ENCODE measurements at places on chromosomes 5 and 9.

DNA sequence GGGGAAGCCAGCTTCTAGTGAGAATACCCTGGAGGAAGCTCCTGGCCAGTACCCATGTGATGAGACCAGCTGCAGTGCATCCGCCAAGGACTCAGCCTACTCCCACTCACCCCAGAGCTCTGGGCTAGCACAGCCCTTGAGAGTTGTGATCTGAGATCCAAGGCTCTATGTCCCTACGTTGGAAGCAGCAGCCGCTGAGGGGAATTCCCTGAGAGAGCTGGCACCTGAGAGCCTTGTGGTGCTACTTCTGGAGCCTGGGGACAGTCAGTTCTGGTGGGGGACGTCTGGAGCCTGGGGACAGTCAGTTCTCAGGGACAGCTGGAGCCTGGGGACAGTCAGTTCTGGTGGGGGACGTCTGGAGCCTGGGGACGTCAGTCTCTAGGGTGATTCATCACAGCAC lies 39.2 kb downstream of the PDZD2 start:
- no peak for DNase-seq

DNA sequence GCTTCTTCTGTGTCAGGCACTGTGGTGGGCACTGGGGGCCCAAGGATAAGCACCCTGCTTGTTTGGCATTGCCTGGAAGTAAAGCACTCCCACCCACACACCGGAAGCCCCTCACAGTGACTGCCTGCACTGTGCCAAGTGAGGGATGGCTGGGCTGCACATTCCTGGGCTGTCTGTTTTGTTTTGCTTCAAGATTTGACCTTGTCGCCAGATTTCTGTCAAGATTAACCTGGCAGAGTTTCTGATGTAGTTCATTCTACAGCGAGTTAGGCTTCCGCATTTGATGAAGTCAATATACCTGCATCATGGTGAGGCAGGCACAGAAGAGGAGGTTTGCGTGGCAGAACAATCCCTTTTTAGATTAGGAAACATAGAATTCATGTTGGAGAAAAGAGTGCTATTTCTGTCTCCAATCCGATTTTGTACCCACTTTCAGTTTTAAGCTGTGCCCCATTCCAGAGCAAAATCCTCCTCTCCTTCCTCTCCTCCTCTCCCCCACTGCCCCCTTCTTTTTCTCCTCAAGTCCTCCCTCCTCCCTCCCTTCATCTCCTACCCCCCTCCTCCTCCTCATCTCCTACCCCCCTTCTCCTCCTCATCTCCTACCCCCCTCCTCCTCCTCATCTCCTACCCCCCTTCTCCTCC lies 14.4 kb upstream of the BOD1 start:
- DNase-seq = no peak

DNA sequence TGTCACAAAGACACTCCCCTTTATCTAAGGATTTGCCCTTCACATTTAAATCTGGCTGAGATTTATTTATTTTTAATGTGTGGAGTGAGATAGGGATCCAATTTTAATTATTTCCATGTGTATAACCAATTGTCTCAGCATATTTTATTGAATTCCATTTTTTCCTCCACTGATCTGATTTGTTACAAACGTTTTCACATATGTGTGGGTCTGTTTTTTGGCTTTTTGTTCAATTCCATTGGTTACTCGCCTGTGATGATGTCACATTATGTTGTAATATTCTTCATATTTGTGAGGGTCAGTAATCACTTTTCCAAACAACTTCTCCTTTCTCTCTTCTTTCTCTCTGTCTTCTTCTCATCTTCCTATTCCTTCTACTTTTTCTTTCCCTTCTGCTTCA lies 278.3 kb upstream of the RFX3 start:
- DNase-seq = no peak

DNA sequence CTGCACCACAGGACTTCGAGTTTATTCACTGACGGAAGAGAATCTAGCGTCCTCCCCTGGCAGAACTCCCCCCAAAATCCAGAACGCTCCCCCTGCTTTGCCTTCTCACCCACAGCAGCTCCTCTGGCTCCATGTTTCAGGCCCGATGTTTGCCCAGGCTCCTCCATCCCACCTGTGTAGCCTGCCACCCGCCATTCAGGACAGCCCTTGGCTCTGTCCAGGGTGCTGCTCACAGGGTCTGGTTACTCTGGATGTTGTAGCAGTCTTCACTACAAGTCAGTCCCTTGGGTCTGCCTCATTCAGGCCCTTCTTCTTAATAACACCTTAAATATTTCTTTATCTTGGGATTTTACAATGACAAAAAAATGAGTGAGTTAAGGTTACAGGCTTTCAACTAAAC lies 41.3 kb upstream of the SV2C start:
- DNase-seq = peak; percentile 3

DNA sequence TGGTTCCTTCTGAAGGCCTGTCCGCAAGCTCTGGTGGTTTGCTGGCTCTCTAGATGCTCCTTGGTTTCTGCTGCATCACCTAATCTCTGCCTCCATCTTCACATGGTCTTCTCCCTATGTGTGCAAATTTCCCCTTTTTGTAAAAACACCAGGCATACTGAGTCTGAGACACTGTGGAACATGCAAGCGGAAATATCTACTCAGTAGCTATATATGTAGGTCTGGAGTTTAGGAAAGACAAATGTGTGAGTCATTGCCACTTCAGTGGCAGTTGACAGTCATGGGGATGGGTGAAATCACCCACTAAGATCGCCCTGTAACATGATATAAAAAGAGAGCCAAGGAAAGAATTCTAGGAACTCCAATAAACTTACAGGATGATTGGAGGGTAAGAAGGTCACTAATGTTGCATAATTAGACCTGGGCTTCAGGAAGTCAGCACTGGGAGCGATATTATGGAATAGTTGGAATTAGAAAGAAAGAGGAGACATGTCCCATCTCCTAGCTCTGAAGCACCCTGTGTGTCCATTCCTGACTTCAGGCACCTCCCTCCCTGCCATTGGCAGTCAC lies 22.7 kb upstream of the UBLCP1 start:
- no peak for DNase-seq

DNA sequence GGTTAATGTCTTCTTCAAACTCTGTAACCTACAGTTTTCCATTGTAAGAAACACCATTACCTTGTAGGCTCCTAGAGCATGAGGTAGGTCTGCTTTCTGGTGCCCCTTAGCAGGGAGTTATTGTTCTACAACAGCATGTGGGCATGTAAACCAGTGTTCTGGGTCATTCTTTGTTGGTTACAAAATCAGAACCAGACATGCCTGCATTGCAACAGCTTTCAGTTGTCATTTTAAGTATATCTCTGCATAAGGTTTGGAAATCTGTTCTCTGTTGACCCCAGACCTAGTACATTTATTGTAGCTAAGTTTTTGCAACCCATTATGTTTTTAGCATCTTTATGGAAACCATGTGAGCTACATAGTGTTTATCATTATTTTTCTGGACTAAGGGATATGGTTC lies 10.9 kb downstream of the RGMB start:
- DNase-seq = no peak

DNA sequence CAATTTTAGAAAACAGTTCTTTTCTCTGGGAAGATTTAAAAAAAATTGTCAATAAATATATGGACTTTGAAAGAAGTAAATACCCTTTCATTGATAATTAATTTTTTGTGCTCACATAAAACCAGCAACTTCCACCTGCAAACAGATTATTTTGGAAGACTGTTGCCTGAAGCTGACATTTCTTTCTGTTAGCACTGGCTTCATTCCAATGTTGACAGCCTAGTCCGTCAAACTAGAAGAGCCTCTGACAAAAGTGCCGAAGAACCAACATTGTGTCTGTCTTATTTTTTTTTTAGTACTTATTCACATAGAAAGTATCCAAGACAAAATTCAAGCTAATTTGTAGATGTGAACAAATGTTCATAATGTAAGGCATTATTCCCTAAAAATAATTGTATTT lies 108.6 kb upstream of the TMEM161B start:
- DNase-seq = no peak

GRCh38 chr9:17229945-17230560 lies 95.2 kb downstream of the CNTLN start:
- no peak for DNase-seq

DNA sequence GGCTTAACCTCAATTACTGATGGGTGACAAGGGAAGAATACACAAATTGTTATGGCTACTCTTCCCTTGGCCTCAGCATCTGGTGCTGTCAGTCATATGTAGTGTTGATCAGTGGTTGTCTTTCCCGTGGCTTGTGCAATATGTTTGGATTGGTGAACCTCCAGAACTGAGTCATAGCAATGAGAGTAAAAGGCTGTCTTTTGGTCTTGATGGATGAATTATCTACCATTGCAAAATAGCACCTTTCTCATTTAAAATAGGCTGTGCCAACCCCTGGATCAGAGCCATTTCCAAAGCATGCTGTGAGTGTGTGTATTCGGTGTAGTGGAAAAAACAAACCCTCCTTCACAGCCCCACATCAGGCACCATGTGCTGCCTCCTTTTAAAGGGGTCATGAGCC lies 14.6 kb upstream of the F2R start:
- DNase-seq = no peak

GRCh38 chr5:93595420-93596147 lies 12.6 kb downstream of the NR2F1 start:
- no peak for DNase-seq

DNA sequence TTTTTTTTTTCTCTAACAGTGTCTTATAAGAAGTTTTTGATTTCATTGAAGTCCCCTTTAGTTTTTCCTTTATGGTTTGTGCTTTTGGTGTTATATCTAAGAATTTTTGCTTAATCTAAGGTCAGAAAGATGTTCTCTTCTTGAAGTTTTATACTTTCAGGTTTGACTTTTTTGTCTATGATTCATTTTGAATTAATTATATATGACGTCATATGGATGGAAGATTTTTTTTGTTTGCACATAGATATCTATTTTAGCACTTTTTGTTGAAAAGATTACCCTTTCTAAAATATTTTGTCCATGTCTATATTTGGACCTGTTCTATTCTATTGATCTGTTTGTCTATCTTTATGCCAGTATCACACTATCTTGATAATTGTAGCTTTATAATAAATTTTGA lies 16.3 kb downstream of the UBAP1 start:
- DNase-seq = no peak

DNA sequence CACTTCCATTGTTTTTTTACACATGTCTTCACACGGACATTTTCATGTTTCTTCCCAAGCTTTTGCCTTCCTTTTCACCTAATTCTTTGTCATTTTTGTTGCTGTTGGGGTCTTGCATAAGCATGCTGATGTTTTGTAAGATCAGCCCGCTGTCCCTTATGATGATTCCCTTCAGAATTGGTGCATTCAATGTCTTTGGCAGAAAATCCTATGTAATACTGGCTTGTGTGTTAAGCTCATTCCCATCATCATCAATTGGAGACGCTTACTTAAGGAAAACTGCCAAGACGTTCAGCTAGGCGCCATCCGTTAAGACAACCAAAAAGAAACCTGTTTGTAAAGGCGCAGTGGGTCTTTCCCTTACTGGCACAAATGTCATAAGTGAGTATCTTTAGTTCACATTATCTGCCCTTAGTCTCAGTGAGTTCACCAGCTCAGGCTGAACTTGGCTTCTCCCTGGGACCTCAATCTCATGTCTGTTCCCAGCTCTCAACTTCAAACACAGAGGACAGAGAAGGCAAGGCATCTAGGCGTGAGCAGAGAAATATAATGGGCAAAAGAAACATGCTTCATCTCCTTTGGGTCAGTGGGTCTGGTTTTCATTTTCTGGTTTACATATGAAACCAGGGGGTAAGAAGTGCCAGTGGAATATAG lies 97.9 kb downstream of the EFNA5 start:
- DNase-seq = no peak

DNA sequence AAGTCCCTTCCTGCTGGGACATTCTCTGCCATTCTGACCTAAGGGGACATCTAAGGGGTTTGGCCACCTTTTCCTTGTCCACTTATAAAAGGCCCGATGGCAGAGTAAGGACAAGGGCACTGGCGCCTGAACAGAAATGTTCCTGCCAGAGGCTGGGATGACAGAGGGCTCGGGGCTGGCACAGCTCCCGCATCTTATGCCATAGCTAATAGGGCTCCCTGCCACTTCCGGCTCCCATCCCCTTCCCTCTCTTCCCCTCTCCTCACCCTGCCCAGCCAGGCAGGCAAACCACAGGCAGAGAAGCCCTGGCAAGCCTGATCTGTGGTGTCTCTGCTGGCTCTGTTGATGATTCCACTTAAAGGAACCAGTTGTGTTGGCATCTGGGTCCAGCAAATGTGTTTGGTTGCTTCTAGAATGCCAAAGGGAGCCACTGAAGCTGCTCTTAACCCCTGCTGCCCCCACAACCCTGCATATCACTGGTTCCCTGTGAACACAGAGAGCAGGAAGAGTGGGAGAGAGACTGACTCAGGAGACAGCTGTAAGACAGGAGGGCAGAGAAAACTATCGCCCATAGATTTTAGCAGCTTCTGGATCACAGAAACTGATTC lies 18.4 kb upstream of the ADRA1B start:
- DNase-seq = no peak

DNA sequence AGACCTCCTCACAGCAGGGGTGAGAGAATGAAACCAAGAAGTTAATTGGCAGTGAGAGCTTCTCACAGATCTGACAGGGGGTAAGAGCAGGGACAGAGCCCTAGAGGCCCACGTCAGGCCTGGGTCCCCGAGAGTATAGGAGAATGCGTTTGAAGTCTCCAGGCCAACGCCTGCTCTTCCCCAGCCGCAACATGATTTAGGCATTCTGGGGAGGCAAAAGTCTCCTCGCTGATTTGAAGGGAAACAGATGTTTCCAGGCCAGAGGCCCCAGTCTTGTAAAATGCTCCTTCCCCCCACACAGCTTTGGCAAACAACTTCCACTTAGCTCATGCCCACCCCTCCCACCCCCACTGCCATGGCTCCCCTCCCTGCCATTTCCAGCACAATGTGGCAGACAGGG lies 239.2 kb upstream of the TRIM32 start:
- DNase-seq = no peak

- no peak for DNase-seq
Measured at GRCh38 chr5:149143470-149143869, 2.2 kb downstream of the ABLIM3 start.

DNA sequence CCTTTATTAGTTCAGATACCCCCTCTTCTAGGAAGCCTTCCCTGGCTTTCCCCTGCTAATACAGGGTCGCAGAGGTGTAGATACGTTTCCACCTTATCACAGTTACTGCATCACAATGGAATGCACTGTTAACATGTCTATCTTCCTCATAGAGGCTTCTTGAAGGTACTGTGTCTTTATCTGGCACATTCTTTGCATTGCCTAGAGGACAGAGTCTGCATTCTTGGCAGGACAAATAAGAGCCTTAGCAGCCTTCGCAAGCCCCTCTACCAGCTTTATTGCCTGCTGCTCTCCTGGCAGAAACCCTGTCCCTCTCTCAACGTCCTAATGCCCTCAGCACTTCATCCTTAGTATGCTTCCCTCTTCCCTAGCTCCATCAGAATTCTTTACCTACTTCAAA lies 31.6 kb downstream of the SLC1A3 start:
- DNase-seq = no peak

DNA sequence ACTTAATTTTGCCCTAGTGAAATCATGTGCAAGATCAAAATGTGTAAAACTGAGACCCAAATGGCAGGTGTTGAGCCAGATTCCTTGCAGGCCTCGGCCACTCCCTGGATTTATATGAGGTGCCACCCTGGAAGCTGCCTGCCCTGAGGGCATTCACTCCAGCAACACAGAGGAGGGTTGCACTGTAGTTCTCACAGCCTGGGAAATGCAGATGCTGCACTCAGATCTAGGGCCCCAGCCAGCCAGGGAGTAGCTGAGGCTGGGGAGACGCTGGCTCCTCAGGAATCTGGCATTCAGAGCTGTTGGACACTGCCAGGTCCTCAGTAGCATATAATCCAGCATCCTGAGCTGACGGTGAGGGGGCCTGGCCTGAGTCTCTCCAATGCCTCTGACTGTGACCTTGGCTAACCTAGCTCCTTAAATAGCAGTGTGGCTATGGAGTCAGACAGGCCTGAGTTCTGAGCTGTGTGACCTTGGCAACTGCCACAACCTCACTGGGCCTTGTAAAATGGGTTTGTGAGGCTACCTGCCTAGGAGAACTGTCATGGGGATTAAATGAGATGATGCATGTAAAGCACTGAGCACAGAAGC lies 8.7 kb downstream of the KCNMB1 start:
- DNase-seq = no peak

All from NCI-H1048 (cell line).